Kidney epithelial cell (primary cell): ENCODE measurements at places on chromosomes 2 and 18.

GRCh38 chr18:13323186-13323585 lies 104.6 kb downstream of the LDLRAD4 start:
- no peak for DNase-seq

- peak; percentile 42 for DNase-seq
These were observed 56.1 kb upstream of the PEX13 start for GRCh38 chr2:60961457-60961856.

- DNase-seq: no peak
These were observed 136.4 kb downstream of the TPGS2 start for GRCh38 chr18:36692371-36692770.

DNA sequence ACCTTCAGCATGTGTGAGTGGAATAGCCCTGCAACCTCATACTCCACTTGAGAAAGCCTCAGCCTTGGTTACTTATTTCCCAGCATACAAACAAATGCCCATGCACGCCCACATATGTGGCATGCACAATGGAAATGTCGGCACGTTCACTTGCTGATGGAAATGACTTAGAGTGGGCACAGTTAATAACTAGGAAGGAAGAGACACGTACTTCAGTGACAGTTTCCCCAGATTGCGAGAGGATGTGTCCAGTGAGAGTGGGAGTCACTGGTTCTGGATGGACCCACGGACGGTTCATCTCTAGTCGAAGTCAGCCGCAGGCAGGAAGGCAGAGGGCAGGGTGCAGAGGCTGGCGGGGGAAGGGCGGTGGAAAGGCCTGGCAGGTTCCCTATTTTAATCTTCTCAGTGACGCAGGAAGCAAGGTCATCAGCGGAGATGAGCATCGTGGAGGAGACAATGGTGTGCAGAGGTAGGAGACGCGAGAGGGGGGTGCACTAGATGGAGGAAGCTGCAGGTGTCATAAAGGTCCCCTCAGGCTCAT lies 350.7 kb upstream of the MYT1L start:
- DNase-seq: no peak

DNA sequence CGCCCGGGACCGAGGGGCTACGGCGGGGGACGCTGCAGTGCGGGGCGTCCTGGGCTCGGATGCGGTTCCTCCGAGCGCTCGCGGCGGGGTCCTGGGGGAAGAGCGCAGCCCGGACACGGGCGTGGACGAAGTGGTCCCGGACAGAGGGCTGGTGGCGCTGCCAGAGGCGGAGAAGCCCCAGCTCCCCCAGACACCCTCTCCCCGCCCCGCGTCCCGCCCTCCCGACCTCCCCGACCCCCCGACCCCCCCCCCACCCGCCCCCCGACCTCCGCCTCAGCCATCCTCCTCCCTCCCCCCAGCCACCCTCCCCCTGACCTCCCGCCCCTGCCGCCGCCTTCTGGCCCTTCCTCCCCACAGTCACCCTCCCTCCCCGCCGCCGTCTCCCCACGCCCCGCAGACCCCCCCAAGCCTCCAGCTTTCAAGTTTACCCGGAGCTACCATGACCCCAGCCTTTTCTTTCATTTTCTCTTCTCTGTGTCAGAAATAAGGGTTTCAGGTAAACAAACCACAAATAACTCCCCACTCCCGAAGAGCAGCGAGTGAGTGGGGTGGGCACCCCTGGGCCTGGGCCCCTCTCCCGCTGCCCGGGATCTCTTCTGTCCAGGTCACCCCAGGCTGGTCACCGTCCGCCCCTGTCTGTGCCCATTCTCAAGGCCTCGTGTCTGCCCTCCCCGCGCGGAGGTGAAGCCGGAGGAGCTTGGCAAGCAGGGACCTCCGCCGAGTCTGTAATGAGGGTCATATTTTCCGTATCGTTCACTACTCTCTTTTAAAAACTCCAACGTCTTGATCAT lies 5.1 kb downstream of the NFATC1 start:
- no peak for DNase-seq

DNA sequence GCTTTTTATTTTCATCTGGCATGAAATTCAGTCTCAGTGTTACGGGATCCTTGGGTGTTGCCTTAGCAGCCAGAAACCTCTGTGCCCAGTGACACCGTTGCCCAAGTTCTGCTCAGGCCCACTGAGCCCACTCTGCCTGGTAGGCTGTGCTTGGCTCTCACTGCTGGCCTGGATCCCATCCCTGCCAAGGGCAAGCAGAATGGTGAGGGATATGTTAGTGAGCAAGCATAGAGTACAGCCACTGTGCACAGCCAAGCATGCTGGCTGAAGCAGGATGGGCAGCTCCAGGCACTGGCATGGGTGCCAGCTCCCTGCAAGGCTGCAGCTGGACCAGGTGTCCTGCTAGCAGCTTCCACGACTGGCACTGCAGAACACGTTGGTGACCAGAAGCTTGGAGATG lies 194.7 kb upstream of the TFPI start:
- no peak for DNase-seq

GRCh38 chr2:70009762-70010575 lies 48.5 kb upstream of the ASPRV1 start:
- DNase-seq: no peak

GRCh38 chr2:221166292-221166691 lies 405.8 kb downstream of the EPHA4 start:
- DNase-seq: no peak

DNA sequence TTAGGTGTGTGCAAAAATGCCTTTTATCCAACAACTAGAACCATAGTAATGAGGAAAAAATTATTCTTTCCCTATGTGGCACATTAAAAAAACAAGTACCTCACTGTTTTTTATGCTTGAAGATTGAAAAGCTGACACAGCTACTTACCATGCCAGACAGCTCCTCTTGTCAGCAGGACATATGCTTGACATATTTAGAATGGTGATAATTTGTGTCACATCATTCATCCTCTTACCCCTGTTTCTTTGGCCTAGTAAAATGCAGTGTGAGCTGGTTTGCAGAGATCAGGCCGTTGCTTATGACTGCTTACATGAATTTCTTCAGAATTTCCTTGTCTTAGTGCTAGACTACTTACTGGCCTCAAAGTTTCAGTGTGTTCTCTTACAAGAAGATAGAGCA lies 869.9 kb downstream of the LRP1B start:
- DNase-seq: no peak

DNA sequence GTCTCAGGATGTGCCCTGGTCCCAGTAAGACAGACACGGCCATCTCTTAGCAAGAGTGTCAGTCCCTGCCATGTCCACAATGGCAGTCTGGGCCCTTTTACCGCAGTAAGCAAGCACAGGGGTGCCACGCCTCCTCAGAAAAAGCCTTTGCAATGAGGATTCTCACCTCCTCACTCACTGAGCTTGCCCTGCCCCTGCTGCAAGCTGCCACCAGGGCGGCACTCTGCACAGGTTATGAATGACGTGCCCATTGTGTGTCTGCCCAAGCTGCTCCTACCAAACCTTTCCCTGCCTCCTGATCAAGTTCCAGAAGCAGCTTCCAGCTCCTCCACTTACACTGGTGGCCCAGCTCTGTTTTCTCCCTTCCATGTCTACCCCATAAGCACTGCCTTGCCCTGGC lies 23.3 kb downstream of the ERCC3 start:
- DNase-seq: no peak

DNA sequence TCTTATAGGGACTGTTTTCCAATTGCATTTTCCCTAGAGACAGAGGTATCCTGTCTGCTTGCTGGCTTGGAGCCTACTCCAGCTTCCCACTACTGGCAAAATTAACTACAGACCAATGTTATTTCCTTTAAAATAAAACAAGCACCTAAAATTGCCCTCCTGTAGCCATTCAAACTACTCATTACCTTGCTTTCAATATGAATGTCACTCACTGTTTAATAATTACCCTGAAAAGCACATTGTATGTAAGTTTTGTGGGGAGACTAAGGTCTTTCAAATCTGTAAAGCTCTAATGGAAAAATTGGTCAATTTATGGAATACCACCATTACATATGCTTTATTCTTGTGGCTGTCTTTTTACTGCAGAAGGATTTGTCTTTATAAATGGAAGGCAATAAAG lies 87.3 kb downstream of the DOCK10 start:
- DNase-seq: no peak

- DNase-seq: no peak
These were observed 8.3 kb downstream of the TBR1 start for GRCh38 chr2:161424394-161424769.

DNA sequence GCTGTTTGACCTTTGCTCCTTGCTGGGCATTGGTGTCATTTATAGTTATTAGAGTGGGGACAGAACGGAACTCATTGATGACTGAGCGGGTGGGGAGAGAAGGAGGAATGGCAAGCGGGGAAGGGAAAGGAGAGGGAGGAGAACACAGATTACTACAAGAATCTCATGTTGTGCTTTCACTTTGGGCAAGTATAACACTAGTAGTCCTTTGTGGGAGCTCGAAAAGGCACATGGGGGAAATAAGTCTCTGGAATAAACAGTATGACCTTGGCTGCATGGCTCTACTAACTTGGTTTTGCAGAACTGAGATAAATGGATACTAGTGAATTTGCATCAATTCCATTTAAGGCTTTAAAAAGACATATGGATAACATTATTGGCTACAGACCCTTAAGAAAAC lies 161.7 kb upstream of the NABP1 start:
- DNase-seq: no peak

GRCh38 chr18:22060361-22060760 lies 109.0 kb upstream of the GATA6 start:
- no peak for DNase-seq

DNA sequence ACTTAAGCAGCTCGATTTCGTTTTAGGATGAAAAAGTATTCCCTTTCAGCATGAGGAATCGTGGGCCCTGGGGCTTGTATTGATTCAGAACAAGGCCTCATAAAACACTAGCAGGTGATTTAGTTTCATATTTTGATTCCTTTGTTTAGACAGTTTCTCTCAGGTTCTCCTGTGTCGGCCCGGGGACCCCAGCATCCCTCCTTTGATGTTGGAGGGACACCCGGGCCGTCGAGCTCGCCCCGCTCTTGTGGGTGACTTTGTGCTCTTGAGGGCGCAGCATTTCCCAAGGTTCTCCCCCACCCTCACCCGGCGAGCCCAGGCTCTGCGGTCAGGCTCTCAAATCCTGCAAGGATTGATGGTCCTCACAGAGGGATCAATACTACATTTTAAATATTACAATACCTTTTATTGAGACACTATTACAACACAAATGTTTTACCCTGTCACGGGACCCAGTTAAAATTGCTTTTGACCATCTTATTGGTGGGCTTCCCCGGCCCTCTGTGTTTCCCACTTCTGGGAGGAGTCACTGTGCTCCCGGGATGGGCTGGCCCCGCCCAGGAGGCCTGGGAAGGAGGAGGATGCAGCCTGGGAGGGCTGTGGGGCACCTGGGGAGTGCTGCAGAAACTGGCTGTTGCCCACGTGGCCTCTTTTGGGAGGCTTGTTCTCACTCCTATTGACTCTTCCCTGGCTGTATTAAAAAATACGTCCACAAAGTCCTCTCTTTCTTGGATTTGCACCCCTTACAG lies 222.6 kb downstream of the INSIG2 start:
- no peak for DNase-seq

GRCh38 chr2:102235491-102235890 lies 48.7 kb downstream of the IL1RL2 start:
- no peak for DNase-seq

GRCh38 chr2:38301969-38302702 lies 74.9 kb downstream of the ATL2 start:
- no peak for DNase-seq

DNA sequence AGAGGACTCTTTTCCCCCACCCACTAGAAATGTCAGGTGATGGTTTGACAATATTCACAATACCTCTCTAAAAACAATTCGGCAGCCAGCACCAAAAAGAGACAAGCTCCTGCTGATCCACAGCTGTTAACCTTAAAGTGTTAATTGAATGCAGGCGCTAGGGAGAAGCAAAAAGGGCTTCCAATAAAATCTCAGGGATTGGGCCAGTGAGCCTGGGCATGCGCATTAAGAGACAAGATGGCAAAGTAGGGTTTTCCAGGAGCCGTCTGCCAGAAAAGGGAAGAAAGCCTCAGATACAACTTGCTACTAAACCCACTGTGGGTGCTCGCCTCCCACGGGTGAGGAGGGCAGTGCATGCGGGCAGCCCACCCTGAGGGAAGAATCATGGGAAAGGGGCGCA lies 98.8 kb downstream of the HS6ST1 start:
- DNase-seq: no peak

- peak; percentile 73 for DNase-seq
These were observed 41.7 kb upstream of the RND3 start for GRCh38 chr2:150528861-150529801.

DNA sequence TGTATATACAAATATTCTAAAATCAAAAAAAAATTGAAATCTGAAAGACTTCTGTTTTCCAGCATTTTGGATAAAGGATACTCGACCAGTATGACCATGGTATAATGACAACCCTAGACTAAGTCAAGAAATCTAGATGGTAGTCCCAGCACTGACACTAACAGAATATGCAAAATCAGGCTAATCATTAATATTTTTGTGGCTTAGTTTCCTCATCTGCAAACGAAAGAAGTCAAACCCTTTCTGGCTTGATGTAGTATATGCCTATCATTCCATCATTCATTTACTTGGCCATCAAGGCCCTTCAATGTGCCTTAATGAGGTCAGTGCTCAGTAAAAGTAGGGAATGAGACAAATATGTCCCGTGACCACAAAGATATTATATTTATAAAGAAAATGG lies 83.5 kb downstream of the NCKAP5 start:
- no peak for DNase-seq

GRCh38 chr18:74456017-74456348 lies 1.1 kb downstream of the DIPK1C start:
- DNase-seq: no peak

GRCh38 chr2:141001750-141002149 lies 1129.1 kb downstream of the LRP1B start:
- no peak for DNase-seq
